ENCODE measurements at places on chromosomes 1 and 21.

GRCh38 chr1:51330331-51331201, at the start of gene TTC39A:
TTC39A (minus strand) TSS chr1:51330562; CDS start chr1:51330477, 85 bp downstream.
- no peak for DNase-seq

- no peak for DNase-seq
Observed at GRCh38 chr21:28671549-28672195, 321.0 kb downstream of the LTN1 start.

DNA sequence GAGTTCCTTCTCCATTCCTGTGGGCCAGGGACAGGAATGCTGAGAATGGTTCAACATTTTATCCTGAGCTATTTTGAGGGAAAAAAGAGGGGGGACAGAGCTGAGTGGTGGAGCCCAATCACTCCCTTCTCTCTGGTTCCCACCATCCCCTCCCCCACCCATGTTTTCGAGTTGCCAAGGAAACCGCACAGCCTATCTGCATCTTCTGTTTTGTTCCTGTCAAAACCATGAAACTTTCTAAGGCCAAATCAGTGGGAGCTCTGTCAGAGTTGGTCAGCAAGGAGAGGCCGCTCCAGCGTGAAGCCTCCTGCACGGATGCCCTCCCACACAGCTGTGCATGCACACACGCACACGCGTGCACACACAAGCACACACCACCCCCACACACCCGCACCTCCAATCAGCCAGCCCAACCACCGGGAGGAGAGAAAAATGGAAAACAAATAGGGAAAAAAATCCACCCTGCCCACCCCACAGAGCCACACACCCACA, 54.5 kb upstream of the ATP2B4 start:
- DNase-seq = no peak

- no peak for DNase-seq
Observed at GRCh38 chr1:99755664-99756063, 10.8 kb downstream of the FRRS1 start.

DNA sequence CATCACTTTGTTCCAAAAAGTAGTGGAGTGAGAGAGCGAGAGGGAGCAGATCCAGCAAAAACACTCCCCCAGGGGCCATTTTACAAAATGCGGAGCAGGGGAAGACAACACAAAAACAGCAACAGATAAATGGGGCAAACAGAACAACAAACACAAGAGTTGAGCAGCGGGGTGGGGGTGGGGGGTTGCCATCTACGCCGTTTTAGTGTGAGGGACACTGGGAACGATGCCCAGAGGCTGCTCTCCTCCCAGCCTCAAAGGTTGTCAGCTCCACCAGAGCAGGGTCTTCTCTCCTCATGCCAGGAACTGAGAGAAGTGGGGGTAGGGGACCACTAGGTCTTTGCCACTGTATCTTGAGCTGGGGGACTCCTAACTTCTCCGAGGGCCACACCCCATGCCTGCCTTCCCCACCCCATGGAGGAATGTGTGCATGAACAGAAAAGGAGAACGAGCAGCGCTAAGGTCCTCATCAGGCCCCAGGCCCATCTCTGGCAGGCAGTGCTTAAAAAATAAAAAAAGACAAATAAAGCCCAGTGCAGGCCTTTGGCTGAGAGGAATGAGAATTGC, 1.3 kb upstream of the PBXIP1 start:
- DNase-seq = no peak

DNA sequence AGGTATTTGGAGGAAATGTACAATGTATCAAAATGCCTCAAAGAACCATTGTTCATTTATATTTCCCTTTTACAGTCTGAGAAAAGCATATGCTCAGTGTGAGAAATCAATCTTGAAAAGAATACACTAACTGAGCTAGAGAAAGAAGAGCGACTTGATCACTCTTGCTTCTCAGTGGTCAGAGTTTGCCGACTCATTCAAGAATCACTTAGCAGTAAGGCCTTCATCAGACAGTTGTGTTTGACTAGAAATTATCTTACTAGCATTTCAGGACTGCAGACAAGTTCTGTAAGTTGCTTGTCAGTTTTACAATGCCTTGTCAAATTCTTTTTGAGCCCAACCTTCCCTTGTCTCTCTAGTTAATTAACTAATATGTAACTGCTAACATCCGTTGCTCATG, 12.9 kb downstream of the RGS18 start:
- no peak for DNase-seq

- DNase-seq = peak; percentile 78
Observed at GRCh38 chr21:41425954-41426675, at the start of gene MX1. MX1 (plus strand) TSS chr21:41426239; CDS start chr21:41432071, 5,832 bp downstream.
